ENCODE measurements at places on chromosomes 7 and 10.

DNA sequence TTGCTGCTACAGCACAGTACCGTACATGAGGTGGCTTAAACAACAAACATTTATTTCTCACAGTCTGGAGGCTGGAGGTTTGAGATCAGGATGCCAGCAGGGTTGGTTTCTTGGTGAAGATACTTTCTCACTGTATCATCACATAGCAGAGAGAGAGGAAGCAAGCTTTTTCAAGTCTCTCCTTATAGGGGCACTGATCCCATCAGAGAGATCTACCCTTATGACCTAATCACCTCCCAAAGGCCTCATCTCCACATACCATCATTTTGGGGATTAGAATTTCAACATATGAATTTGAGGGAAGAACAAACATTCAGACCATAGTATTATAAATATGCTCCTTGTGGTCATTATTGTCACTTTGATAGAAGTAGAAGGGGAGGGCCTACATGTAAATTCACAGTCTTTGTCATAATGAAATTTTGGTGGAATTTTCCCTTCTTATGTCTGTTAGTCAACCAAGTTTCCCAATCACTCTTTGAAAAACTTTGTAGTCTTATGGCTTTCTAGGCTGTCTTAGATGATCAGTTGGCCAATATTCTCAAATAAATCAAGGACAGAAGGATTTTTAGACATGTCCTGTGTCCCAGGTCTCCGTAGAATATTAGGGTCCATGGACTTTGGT is 606.2 kb downstream of the LRMDA start:
- no peak for DNase-seq

GRCh38 chr10:132030898-132031463 is 34.8 kb upstream of the JAKMIP3 start:
- no peak for DNase-seq

GRCh38 chr10:125626671-125627070 is 56.3 kb downstream of the TEX36 start:
- no peak for DNase-seq

DNA sequence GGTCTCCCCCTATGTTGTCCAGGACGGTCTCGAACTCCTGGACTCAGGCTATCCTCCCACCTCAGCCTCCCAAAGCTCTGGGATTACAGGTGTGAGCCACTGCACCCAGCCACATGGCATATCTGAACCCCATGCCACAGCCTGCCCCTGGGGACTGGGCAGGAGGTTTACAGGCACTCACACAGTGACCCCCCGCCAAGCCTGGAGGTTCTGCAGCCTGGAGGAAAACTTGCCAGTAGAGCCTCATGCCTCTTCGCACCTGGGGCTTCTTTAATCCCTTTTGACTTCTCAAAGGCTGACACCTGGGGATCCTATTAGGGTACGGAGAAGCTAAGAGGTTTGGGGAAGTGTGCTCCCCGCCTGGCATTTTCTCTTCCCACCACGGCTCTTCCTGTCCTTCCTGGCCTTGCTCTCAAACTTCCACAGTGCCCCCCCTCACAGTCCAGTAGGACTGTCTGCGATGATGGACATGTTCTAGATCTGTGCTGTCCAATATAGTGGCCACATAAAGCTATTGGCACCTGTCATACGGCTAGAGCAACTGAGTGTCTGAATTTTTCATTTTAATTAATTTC is 11.4 kb upstream of the KCP start:
- peak; percentile 35 for DNase-seq

DNA sequence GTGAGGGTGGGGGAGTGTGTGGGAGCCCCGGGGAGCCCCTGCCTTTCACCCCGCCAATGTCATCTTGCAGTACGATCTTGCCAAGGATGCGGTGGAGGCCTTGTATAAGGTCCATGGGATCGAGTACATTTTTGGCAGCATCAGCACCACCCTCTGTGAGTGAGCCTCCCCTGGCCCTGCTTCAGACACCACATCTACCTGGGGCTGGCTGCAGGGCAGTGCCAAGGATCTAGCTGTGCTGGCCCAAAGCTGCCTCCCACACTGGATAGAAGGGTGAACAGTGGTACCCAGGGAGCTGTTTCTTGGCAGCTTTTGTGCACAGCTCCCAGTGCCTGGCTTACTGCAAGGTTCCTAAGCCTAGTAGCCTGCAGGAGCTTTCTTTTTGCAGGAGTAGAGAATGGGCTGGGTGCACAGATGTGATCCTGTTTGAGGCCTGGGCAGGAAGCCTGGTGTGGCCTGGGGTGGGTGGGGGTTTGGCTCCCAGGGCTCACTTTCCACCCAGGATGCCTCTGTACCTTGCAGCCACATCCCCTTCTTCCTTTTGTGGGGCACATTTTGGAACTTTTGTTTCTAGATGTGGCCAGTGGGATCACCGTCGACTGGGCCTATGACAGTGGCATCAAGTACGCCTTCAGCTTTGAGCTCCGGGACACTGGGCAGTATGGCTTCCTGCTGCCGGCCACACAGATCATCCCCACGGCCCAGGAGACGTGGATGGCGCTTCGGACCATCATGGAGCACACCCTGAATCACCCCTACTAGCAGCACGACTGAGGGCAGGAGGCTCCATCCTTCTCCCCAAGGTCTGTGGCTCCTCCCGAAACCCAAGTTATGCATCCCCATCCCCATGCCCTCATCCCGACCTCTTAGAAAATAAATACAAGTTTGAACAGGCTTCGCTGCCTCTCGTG is 12.2 kb upstream of the CPA1 start:
- no peak for DNase-seq

DNA sequence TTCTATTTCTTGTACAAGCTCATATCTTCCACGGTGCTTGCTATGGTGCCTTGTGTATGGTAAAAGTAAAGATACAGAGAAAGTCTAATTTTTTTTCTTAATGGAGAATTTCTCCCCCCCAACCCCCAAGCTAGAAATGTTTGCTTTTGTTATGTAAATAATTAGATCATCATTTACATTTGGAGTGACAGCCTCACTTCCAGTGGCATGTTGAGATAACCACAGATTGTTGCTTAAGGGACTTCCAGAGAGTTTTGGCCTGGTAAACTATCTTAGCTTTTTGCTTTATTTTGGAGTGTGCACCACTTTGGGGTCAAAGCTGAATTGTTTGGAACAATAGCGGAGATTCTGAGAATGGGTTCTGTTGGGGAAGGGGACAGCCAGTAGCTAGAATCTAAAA is 129.7 kb downstream of the ZNF365 start:
- no peak for DNase-seq

DNA sequence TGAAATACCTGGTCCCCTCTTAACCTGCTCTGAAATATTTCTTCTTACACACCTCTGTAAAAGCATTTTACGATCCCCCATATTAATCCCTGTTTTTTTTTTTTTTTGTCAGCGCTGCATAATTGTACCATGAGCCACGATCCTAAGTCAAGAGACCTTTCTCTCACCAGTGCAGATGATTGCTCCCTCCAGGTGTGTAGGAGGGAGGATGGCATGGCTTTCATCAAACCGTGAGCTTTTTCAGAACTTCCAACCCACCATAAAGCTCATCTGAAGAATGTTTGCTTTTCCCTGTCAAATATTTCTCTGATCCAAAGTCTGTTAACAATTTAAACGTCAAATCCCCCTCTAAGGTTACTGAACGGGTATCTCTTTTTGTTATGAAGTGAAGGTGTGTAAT is 28.2 kb upstream of the SEPHS1 start:
- DNase-seq = no peak

- DNase-seq = no peak
These were observed 3.8 kb downstream of the ZNF655 start for GRCh38 chr7:99562114-99562784.

- DNase-seq = no peak
These were observed 527 bp downstream of the PDIA4 start for GRCh38 chr7:149027611-149028345.

DNA sequence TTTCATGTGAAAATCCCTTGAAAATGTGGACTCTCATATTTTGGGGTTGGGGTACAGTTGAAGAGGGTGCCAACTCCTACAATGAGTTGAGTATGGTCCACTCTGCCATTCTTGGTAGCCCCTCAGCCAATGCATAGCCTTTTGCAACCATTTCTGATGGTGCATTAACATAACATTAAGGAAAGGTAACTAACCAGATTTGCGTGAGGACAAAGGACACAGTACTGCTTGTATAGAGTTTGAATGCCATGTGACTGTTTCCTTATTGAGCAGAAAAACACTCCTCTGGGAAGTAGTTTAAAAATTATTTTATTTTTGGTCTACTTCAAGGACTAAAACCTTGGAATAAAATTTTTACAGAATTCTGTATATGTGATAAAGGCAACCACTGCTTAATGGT is 107.9 kb downstream of the HIBADH start:
- DNase-seq = no peak

DNA sequence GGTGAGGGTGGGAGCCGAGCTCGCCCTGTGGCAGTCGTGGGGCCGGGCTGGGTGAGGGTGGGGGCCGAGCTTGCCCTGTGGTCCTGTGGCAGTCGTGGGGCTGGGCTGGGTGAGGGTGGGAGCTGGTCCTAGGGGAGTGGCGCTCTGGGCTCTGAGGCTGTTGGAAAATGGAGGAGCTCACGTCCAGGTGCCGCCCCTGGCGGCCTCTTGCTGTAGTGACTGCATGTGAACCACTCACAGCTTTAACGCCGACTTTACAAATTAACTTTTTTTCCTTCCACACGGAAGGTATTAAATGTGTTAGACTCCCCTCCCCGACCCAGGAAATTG is 312.6 kb downstream of the WDR37 start:
- DNase-seq = no peak

GRCh38 chr7:101397770-101398324 is 35.2 kb downstream of the COL26A1 start:
- DNase-seq = no peak

DNA sequence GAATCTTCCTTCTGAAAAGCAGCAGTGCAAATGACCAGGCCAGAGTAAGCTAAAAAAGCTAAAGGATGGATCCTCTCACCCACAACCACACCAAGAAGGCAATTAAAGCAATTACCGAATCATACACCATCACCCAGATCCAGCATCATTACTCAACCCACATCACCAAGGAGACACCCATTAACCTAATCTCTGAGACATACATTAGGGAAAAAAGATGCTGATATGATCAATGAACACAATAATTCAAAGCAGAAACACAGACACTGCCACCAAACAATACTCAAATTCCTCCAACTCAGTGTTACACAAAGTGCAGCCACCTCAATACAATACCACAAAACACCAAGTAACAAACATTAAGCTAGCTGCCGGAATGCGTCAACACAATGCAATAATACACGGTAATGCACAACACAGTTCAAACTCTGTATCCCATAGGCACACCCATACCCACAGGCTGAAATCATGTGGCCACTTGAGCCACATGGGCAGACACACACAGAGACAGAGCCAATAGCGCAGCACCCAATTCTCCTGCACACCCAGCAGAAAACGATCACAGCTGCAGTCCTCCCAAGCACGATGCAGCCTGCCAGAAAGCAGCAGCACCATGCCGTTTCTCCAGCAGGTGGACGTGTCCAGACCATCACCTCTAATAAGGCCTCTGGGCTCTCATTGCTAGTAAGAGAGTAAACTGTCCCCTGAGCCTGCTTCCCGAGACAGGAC is 21.5 kb downstream of the PAX2 start:
- DNase-seq = no peak

GRCh38 chr7:150668472-150668911 is 17.0 kb upstream of the GIMAP2 start:
- DNase-seq = no peak

- no peak for DNase-seq
These were observed 179.7 kb downstream of the HGF start for GRCh38 chr7:81590131-81590530.

DNA sequence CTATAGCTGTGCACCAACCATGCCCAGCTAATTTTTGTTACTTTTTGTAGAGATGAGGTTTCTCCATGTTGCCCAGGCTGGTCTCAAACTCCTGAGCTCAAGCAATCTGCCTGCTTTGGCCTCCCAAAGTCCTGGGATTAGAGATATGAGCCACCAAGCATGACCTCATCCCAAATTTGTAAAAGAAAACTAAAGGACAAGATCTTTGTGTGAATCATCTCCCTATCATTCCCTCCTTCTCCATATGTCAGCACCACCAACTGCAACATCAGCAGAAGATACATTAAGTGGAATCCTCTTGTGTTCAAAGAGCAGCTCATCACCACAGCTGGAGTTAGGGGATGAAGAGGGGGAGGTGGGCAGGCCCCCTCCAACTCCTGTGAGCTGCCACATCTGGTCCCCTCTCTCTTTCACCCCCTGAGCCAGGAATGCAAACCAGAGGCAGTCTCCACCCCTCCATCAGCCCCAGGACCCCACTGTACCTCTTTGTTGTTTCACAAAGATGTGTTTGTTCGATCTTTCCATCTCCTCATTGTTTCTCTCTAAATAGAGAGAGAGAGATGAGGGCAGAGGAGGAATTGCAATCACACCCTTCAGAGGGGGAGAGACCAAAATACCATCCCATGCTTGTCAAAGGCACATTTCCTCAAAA is 47.3 kb upstream of the PIP4K2A start:
- DNase-seq = no peak

DNA sequence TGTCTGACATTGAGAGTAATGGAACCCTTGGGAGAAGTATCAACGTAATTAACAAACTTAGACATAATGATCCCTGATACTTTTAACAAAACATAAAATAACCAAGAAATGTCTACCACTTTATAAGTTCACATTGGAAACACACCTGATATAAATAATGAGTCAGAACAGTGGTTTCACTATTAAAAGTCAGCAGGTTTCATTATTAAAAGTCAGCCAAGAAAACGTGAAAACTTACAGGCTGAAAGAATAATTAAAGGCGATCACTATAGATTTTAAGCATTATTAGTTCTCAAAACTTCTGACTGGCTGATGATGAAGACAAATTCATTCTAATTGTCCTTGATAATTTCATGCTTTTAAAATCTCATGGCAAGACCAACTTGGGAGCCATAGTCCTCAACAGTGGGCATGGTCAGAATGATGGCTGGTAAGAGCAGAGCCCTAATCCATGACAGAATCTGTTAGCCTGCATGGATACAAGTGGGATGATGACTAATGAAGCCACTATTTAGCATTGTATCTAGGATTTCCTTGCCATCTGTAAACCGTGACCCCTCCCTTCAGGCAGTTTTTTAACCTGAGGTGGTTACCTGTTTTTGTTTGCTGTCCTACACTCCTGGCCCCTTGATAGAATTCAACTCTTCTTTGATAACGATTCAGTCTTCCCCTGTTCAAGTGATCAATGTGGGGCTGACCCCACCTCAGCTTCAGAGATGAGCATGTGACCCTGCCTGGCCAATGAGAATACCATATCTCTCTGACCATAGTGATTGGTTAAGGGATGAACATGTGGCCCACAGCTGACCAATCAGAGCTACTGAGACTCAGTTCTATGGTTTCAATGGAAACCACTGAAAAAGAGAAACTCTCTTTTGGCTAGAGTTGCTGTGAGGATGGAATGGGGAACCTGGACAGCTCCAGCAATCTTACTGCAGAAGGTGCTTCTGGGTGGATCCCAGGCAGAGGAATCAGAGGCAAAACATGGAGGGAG is 151.0 kb downstream of the PLPP4 start:
- DNase-seq = no peak

- DNase-seq = peak; percentile 57
These were observed 1.0 kb downstream of the CACNA2D1 start for GRCh38 chr7:82442492-82443035.

DNA sequence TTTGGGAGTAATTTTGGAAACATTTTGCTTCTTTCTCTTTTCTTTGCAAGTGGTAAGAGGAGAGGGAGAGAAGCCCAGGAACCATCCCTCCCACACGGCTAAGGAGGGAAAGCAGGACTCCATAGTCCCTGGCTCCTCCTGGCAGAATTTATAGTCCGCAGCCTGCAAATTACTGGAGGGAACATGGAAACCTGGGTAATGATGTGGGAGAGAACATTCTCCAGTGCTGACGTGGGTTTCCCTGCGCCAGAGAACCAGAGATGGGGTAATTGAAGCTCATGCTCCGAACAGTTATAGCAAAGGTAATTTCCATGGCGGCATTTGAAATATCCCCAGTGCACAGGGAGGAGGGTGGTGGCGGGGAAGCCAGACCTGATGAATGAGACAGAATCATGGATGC is 320.4 kb downstream of the RPS24 start:
- DNase-seq = no peak
